ENCODE measurements at places on chromosomes 2 and 18.
A peak's percentile ranks its signal among the peaks of the same experiment; 100 is the strongest.

GRCh38 chr2:190984595-190984994, 29.4 kb downstream of the STAT1 start:
- DNase-seq = peak; percentile 76

GRCh38 chr18:79258447-79258846, 137.3 kb upstream of the NFATC1 start:
- no peak for DNase-seq

DNA sequence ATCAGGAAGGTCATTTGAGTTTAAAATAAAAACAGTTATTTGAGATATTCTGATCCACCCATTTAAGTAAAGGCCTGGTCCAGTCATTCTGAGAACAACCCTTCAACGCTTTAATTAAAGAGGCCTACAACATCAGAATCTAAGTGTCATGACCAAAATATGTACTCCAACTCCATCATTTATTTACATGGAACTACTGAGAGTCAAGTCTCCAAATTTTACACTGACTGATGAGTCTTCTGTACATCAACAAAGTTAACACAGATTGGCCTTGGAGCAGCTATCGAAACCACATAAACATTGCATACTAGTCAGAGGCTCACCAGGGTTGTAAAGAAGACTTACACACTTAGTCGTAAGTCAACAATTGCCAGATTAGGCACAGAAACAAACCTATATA, 37.1 kb downstream of the PIEZO2 start:
- DNase-seq = no peak

DNA sequence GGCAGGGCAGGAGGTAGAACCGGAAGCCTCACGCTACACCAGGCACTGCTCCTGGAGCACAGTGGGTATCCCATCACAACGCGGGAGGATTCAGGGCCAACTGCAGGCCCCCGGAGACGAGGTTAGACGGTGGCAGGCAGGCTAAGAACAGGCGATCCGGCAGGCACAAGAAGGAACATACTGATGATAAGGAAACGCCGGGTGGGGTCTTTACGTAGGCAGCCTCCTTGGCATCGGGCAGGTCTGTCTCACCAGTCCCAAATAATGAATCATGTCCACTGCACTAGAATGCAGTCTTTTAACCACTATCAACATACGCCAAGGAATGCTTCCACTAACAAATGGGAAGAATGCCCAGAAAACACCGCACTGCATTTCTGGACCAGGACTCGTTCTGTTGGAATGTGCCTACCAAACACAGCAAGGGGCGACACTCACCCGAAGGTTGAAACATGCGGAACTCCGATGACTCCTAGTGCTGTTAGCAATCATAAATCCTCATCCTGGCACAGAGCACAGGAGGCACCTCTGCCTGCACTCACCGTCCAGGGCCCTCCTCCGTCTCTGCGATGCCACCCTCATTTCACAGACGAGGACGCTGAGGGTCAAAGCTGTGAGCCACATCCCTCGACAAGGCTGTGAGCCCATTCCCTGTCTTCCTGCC, 35.2 kb downstream of the ZNF516 start:
- DNase-seq = peak; percentile 99

GRCh38 chr18:62583376-62583775, 60.6 kb downstream of the ZCCHC2 start:
- DNase-seq = no peak

DNA sequence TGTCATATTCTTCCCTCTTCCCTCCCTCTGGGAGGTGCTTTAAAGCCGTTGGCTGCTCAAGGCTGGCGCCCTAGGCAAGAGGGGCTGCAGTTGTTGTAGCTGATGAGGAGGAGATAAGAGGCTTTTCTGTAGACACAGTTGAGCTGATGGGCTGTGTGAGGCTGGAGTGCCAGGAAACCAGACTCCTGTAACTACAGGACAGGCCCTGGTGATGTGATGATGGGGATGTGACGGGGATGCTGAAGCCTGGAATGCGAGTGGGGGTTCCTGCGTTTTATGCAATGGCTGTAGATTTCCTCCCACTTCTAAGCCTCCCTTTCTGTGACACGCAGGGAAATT, 5.7 kb upstream of the EFR3B start:
- no peak for DNase-seq

GRCh38 chr18:54109131-54109683, 115.3 kb downstream of the MBD2 start:
- no peak for DNase-seq
